ENCODE measurements at places on chromosomes 1 and 21.

DNA sequence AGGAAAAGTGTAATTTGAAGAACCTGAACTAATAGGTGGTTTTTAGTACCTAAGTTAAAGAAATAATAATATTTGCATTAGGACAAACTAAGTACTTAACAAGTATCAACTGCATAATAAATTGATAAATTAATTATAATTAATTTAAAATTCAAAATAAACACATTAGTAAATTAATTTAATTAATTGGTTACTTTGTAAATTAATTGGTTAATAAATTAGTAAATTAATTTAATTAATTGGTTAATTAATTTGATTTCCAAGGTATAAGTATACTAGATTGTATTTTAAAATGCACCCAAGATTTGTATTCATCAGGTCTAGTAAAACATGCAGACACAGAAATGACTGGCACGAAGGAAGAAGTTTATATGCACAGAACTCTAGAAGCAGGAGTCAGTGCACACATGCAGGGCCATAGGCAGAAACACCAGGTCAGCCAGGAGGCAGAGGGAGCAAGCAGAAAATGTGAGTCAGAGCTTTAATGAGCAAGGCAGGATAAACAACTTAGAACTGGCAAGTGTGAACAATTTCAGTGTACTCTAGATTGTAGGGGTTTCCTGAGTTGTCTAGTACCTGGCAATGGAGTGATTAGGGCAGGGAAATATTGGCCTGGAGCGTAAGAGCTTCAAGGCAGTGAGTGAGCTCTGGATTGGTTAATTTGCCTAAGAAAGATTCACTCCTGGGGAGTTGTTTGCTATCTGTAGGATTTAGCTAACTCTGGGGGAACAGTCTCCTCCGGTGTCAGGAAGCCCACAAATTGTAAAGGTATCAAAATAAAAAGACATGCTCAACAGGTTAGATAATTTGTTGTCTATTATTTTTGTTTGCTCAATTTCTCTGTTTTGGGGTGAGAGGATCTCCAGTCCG, 665.7 kb downstream of the MRPL39 start:
- DNase-seq: no peak

- no peak for DNase-seq
Measured at GRCh38 chr1:18062185-18062584, 45.4 kb upstream of the IGSF21 start.

DNA sequence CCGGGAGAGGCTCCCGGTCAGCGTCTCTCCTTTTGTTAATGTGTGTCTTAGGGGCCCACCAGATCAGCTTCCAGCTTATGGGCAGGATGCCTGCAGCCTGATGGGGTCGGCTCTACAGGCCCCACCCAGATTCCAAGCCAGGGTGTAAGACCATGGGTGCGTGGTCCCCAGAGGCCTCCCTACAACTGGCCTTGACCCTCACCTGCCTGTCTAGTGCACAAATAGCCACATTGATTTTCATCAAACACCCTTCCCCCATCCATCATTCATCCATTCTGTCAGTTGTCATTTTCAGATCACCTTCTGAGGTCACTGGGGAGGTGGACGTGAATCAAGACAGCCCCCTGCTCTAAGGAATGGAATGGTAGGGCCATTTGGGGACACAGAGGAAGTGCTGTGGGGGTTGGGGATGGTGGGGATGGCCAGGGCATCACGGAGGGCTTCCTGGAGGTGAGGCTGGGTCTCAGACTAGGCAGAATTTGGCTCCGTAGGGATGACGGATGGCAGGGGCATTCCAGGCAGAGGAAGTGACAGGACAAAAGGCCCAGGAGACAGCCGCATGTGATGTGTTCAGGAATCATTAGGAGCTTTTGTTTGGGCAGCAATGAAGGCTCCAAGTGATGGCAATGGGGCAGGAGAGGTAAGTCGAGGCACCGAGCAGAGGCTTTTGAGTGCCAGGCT, 118.8 kb downstream of the EPHB2 start:
- DNase-seq: no peak

DNA sequence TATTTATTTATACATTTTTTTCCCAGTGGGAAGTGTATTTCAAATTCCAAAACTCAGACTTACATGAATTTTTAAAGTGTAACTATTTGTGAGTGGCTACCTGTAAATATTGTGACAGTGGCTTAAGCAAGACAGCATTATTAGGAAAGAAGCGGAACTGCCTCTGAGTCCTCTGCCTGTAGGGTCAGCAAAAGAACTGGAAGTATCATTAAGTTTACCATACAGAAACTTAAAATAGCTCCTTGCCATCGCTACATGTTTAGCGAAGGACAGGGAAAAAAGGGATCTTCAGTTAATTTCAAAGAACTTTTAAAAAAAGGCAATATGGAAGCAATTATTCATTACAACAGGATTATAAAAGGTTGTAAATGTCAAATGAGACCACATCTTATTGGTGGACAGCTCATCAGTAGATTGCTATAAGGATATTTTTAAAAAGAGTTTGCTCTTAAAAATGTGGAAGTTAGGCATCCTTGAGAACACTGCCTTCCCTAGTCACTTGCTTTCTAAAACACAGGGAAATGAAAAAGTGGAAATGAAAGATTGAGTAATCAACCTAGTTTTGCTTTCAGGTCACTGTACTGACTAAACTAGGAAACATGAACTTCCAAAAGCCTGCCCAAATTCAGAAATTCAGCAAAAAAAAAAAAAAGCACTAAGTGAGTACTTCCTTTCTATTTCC, 39.2 kb downstream of the NSL1 start:
- DNase-seq: peak; percentile 64

GRCh38 chr21:45876381-45877170, 105.0 kb upstream of the COL6A1 start:
- peak; percentile 28 for DNase-seq

GRCh38 chr1:84855168-84855567, 37.8 kb downstream of the LPAR3 start:
- DNase-seq: peak; percentile 59

DNA sequence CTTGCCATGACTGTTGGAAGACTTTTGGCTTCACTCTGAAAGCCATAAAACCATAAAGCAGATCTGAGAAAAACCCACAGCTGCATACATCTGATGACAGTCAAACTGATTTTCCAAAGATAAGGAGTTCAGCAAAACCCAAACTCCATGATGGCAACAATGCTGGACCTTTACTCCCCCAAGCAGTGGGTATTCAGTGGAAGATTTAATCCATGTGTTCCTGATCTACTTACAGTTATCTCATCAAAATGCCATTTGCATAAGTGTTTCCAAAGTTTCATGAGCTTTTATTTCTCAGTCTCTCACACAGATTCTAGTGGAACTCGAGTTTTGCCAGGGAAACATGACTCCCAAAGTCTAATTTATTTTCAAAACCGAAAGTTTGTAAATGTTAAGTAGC, 184.9 kb downstream of the ZC3H11B start:
- no peak for DNase-seq

- DNase-seq: no peak
Measured at GRCh38 chr21:15539376-15539775, 190.4 kb upstream of the USP25 start.
